ENCODE measurements at places on chromosomes 5 and 9.

DNA sequence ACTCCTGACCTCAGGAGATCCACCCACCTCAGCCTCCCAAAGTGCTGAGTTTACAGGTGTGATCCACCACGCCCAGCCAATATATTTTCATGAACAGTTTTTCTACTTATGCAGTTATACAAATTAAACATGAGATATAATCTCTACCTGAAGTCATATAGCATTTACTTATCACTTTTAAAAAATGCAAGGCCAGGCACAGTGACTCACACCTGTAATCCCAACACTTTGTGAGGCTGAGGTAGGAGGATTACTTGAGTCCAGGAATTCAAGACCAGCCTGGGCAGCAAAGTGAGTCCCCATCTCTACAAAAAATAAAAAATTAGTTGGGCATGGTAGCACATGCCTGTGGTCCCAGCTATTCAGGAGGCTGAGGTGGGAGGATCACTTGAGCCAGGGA lies 164.7 kb upstream of the LHFPL2 start:
- DNase-seq: no peak

GRCh38 chr9:137592767-137593166 lies 2.5 kb upstream of the ZMYND19 start:
- no peak for DNase-seq

DNA sequence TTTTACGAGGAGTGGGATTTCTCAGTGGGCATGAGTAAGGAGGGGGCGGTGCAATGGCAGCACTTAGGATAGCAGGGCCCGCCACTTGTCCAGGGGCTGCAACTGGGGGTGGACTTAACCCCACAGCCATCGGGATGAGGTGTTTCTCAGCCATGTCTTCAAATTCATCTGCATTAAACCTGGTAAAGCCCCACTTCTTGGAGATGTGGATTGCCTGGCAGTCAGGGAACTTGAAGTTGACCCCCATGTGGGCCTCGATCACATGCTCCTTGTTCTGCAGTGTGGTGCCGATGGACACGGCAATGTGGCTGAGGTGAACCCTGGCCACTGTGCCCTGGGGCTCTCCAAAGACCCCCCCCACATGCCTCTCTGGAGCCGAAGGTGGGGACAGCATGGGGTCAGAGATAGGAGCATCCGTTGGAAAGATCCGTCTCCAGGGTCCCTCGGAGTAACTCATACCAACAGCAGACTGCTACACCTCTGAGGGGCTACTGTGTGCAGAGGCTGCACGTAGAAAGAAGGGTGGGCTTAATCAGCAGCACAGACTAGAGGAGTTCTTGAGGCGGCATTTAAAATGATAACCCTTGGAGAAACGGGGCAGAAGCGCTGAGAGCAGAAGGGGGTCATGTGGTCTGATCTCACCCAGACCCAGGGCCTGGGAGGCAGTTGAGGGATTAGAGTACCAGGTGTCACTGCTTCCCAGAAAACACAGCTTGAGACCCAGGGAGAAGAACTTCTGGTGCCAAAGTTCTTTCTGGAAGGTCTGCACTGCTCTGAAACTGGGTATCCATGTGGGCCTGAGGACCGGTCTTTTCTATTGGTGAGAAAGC lies 141.4 kb downstream of the MTX3 start:
- no peak for DNase-seq

GRCh38 chr9:107856633-107857032 lies 367.1 kb upstream of the KLF4 start:
- no peak for DNase-seq

- no peak for DNase-seq
Observed at GRCh38 chr9:134928436-134929192, 10.9 kb upstream of the FCN1 start.

GRCh38 chr5:59542851-59543820 lies 350.4 kb downstream of the PDE4D start:
- DNase-seq: no peak

GRCh38 chr5:119681734-119682133 lies 52.4 kb downstream of the FAM170A start:
- DNase-seq: no peak

Measured in activated CD8-positive, alpha-beta memory T cell treated with anti-CD3 and anti-CD28 coated beads for 1 hour (primary cell).